HepG2 (cell line): ENCODE measurements at places on chromosomes 5 and 9. TPM values are rescaled to one million over a fixed set of nuclear protein-coding genes. Genes with fewer than 3 reads are reported as not detected.

CCNJL gene
- total RNA-seq, result 1.1 and 1.6 TPM in 2 replicates

MSMP gene
- total RNA-seq, result 0.24 and 0.49 TPM in 2 replicates

ANKRD20A1 gene
- not detected in 2 replicates for total RNA-seq

ARHGEF37 gene
- total RNA-seq, result 0.27 TPM in 1 of 2 replicates, not detected in the other

RUSC2 gene
- total RNA-seq, result 2.3 and 3.3 TPM in 2 replicates

COL5A1 gene
- not detected in 2 replicates for total RNA-seq

GABRA1 gene
- not detected in 2 replicates for total RNA-seq

ARL10 gene
- total RNA-seq, result 0.01 and 0.18 TPM in 2 replicates

CFAP90 gene
- total RNA-seq, result 0.11 and 0.20 TPM in 2 replicates

NEUROG1 gene
- total RNA-seq, result not detected in 2 replicates

SOHLH1 gene
- 0.15 and 0.32 TPM in 2 replicates for total RNA-seq

NUTM2F gene
- total RNA-seq, result 0.07 and 0.09 TPM in 2 replicates

TMEFF1 gene
- 1.3 and 1.9 TPM in 2 replicates for total RNA-seq

RETREG1 gene
- not detected in 2 replicates for total RNA-seq
